ENCODE measurements at places on chromosomes 3 and 15.

DNA sequence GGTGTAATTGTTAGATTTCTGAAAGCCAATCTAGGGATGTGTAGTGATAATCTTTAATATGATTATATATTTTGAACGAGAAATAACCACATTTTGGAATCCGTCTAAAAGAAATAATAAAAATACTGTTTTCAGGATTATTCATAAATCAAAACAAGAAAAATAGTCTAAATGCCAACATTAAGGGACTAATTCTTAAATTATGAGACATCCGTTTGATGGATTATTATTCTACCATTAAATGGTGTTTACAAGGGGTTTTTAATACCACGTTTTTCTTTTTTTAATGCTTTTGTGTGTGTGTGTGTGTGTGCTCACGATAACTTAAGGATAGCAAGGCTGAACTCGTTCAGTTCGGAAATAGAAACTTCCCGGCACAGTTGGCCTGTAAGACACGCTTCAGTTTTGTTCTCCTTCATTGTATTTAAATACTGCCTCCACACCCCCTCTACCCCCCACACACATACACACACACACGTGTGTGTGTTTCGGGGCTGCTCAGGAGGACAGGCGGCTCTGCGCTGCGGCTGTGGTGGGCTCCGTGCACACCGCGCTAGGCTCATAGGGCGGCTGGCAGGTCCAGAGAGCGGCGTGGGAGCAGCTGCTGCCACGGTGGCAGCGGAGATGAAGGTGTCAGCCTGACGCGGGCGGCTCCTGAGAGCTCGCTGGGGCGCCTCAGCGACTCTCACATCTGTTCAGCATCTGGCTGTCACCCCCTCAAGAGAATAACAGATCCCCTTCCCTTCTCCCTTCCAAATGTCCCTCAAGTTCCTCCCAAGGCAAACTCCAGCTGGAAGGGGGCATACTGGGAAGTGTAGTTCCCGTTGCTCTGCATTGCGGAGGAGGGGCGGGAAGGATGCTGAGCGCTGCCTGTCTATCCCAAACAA is 23.0 kb upstream of the ANP32A start:
- DNase-seq: peak; percentile 14

DNA sequence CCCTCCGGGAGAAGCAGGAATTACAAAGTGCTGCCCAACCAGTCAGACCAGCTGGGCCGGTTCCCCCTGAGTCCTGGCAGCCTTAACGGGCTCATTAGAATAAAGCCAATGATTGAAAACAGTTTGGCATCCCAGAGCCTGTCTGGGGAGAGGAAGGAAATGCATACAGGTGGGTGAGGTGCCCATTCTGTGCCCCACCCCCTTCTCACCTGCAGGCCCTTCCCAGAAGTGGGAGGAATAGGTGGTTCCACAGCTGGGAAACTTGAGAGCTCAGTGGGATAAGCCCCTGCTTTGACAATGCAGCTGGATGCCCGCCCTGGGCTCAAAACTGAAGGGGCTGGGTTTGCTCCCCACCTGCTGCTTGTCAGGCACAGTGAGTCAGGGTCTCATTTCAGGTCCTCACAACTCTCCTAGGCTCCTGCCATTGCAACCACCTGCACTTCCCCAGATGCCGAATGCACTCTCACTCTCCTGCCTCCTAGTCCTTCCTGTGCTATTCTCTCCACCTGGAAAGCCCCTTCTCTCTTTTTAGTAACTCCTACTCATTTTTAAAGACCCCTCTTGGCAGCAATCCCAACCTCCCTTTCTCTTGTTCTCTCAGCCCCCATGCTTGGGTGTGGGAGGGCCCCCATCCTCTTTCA is 5.5 kb upstream of the BUB1B start:
- DNase-seq: no peak

DNA sequence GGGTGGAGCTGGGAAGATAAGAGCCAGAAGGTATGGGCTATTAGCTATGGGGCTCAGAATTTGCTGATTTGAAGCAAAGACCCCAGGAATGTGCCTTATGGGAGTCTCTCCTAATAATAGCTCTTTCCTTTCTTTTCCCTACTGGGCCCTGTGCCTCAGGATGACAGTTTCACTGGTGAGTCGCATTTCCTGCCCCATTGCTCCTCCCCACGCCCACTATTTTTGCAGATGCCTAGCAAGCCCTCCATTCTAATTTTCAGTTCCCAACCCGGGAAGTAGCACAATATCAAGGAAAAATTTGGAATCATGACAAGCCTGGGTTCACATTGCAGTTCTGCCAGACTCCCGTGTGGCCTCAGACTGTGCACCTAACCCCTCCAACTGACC is 583 bp downstream of the IL17RE start:
- DNase-seq: no peak

DNA sequence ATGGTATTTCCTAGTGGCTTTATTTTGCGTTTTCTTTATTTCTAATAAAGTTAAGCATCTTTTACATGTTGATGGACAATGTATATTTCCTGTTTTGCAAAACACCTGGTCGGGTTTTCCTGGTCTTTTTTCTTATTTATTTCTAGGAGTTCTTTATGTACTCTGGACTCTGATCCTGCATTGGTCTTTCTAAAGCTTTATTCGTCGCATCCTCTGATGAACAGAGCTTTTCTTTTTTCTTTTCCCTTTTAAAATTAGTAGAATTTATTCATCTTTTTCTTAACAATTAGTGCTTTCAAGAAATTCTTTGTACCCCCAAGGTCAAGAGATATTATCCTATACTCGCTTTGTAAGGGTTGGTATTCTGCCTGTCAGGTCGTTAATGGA is 32.2 kb downstream of the ZDHHC19 start:
- DNase-seq: no peak

DNA sequence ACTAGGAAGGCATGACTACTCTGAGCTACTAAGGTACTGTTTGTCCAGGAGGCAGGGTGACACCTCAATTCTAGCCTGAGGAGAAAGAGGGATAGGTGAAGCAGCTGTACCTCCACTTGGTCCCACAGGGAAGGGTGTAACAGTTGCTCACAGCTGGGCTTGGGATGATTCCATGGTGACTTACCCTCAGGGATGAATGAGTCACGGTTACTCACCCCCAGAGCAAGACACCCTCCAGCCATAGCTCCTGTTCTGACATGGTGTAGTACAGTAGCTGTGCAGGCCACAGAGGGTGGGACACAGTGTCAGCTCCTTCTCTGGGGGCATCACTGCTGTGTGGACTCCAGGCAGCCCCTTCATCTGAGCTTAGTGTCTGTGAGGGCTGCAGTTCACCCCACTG is 868.6 kb upstream of the SEMA6D start:
- DNase-seq: no peak

- no peak for DNase-seq
Observed at GRCh38 chr15:40092256-40092978, 16.3 kb downstream of the BMF start.

- peak; percentile 84 for DNase-seq
Observed at GRCh38 chr15:65856821-65857455, 12.4 kb upstream of the RAB11A start.

GRCh38 chr15:85380812-85381642 is 624 bp downstream of the AKAP13 start:
- DNase-seq: peak; percentile 57

DNA sequence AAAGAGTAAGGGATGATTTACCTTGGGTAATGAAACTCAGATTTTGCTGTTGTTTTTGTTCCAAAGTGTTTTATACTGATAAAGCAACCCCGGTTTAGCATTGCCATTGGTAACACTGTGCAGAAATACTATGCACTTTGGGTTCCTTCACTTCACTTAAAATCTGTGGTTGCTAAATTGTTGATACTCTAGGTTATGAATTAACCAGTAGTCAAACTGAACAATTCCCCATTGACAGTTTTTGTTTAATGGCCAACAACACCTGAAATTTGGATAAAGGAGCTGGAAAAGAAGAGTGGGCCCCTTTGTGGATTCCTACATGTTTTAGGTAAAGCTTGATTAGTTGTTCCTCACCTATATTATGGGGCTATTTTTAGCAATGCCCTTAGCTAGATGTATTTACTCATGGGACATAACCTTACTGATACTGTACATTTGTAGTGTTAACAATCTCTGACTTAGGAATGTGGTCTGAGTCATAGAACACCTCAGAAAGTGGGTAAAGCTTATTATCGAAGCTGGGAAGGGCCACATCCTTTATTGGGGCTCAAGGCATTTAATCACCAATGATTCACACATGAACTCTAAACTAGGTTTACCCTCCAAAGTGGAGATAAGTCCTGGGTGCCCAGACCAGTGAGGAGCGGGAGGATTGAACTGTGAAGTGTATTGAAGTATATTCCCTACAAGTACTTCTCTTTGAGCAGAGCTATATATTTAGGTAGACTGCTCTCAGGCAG is 29.5 kb upstream of the THRB start:
- DNase-seq: no peak

GRCh38 chr15:89774492-89774891 is 1.6 kb upstream of the MESP2 start:
- no peak for DNase-seq

- no peak for DNase-seq
Observed at GRCh38 chr3:147428754-147429153, 19.6 kb downstream of the ZIC1 start.

DNA sequence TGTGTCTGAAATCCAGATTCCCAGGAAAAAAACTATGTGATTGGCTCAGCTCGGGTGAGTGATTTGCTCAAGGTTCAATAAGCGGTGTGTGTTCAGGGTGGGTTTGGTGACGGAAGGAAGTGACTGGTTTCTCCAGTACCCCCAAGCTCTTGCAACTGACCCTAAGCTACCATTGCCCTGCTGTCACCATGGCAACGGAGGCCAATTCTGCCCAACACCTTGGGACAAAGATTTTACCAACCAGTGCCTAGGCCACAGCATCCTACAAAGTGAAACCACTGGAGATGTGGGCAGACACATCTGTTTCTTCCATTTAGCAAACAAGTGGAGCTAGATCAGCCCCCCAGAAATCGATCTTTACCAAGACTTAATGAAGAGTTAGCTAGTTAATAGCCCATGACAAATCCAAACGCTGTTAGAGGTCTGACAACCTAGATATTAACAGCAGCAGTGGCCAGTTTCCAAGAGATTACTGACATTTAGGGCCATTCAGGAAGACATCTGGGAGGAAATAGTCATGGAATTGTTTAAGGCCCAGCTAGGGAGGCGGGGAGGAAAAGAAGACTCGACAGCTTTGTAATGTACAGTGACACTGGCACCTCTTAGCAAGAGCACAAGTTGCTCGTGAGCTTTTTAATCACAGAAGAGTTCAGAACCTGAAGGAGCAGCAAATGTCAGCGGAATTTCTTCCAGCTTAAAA is 195.9 kb downstream of the SLCO3A1 start:
- no peak for DNase-seq

DNA sequence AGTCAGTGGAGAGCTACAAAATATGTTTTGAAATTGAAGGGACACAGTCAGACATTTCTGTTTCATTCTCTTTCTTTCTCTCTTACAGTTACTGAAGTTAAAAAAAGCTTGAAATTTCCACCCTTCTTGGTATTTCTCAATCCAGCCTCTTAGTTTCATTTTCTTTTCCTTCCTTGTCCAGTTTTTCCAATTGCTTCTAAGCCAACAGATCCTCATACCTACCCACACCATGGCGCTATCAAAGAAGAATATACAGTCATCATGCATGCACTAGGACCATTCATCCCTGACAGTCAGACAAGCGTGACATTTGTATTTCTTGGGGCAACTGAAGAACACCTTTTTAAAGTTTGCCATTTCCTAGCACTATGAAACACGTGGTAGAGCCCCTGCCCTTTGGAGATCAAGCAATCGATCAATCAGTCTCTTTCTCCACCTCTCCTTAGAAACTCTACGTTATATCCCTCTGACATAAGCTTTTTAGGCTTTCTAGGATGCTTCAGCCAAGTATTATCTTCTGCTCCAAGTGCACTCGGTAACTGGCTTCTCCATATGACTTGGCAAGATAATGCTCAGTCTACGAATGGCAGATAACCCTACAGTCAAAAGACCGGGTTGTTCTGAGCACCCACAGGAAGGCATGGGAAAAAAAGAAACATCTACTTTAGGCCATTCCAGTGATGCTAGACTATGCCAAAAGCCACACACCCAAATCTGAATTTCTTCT is 65.4 kb downstream of the FBN1 start:
- no peak for DNase-seq

DNA sequence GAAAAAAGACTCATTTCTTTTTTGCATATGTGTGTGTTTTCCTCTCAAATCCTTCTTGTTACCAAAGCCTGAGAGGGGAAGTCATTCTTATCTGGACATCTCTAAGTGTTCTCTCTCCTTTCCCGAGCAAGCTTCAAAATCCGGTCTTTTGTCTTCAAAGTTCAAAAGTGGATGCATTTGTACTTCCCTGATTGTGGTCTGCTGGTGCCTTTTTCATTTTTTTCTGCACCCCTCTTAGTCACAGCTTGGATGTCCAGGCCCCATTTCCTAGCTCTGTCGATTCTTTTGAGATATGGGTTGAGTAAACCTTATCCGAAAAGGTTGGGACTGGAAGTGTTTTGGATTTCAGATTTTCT is 34.8 kb downstream of the EHD4 start:
- DNase-seq: no peak

- no peak for DNase-seq
Observed at GRCh38 chr15:69497076-69497475, 44.5 kb downstream of the RPLP1 start.

GRCh38 chr3:34890247-34890646 is 749.1 kb upstream of the ARPP21 start:
- DNase-seq: no peak

GRCh38 chr3:12940854-12941253 is 99.5 kb upstream of the RPL32 start:
- no peak for DNase-seq

- no peak for DNase-seq
Observed at GRCh38 chr3:178458313-178459037, 77.8 kb upstream of the KCNMB2 start.

GRCh38 chr15:29570948-29571791 is 251.1 kb downstream of the TJP1 start:
- no peak for DNase-seq

GRCh38 chr3:131555456-131555855 is 52.7 kb upstream of the MRPL3 start:
- DNase-seq: no peak

GRCh38 chr3:197227780-197228574 is 70.4 kb downstream of the DLG1 start:
- no peak for DNase-seq

DNA sequence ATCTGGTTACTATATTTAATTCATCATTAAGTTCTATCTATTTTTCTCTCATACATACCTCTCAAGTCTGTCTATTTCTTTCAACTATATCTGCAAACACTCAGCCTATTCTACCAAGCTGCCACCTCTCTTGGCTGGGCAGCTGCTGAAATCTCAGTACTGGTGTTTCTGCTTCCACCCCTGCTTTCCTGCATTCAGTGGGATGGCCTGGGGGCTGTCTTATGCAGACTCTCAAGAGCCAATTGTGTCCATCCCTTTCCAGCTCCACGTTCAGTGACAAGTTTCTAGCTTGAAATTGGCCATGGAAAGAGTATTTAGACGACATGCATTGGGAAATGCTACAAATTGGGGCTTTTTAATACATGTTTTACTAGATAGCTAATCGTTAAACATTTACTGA is 378.4 kb upstream of the DPPA4 start:
- no peak for DNase-seq

GRCh38 chr15:77266708-77267386 is 153.1 kb downstream of the PEAK1 start:
- no peak for DNase-seq

Data from effector CD4-positive, alpha-beta T cell (primary cell).